ENCODE measurements at places on chromosomes 1 and 21. TPM values are rescaled to one million over a fixed set of nuclear protein-coding genes. Genes with fewer than 3 reads are reported as not detected.

- no peak for DNase-seq
Observed at GRCh38 chr21:33444499-33444898, 35.3 kb downstream of the TMEM50B start.

GNG4 gene
- not detected for total RNA-seq

- peak; percentile 54 for DNase-seq
Observed at GRCh38 chr1:214422137-214422671, 129.2 kb downstream of the PTPN14 start.

SLC1A7 gene
- 3.8 TPM for total RNA-seq

DNA sequence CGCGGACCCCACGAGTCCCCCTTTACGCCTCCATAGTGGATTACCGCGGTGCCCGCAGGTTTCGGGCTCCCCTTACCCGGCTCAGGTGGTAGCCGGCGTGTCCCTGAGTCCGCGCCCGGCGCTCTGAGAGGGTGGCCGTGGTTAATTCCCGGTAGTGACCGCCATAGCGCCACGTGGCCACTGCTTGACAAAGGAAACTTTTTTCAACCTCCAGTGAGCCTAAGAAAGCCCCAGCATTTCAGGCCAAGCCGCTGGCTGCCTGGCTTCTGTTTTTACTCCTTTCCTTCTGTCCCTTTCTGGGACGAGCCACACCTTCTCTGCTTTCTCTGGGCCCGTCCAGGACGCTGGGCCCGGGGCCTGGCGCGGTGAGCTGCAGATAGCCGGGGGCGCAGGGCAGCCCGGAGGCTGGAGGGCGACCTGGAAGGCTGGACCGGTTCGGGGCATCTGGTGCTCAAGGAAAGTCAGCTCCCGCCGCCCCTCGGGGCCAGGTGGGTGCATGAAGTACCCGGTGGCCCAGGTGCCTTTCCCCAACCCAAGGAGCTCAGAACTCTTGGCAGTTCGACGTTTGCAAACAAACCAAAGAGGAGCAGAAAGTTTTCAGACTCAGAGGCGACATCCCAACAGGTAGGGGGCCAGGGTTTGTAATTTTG lies 540 bp upstream of the C1orf198 start:
- DNase-seq = peak; percentile 46

VANGL2 gene
- total RNA-seq = not detected
